ENCODE measurements at places on chromosomes 2 and 18.
A peak's percentile ranks its signal among the peaks of the same experiment; 100 is the strongest.

GRCh38 chr2:106839849-106840595 lies 45.9 kb downstream of the ST6GAL2 start:
- peak; percentile 23 for DNase-seq

DNA sequence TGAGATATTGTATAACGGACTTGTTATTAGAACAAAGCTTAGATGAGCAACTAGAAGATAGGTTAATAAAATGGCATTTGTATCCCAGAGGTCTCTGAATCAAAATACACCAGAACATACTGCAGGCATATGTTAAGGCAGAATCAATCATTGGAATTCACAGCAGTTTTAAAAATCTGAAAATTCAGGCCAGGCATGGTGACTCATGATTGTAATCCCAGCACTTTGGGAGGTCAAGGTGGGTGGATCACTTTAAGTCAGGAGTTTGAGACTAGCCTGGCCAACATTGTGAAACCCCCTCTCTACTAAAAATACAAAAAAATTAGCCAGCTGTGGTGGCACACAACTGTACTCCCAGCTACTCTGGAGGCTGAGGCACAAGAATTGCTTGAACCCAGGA lies 405.2 kb downstream of the ZEB2 start:
- DNase-seq: no peak

GRCh38 chr18:27349284-27349882 lies 164.3 kb upstream of the CHST9 start:
- DNase-seq: no peak

DNA sequence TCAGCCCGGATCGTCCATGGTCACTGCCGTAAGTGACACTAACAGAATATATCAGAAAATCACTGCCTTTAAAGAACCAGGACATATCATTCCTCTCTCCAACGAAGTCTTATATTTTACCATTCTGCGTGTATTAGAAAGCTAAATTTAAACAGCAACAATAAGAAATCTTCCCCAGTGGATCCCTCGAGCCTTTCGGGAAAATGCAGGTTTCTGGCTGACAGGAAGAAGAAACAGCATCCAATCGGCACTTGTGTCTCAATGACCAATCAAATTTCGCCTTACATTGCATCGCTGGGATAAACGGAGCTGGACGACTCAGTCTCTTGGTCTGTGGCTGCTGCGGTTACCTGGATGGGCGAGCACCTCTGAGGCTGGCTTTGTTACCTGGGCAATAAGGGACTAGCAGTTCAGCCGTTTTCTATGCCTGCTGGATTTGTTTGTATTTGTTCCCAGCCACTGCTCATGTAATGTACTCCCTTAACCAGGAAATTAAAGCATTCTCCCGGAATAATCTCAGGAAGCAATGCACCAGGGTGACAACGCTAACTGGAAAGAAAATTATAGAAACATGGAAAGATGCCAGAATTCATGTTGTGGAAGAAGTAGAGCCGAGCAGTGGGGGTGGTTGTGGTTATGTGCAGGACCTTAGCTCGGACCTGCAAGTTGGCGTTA lies at the start of gene DUSP19:
TSS of gene DUSP19 (plus strand) at position 284 of the 675 bp plus-strand sequence. CDS start at position 471, 187 bp downstream.
- peak; percentile 80 for DNase-seq

- DNase-seq: no peak
Observed at GRCh38 chr2:217035967-217036366, 176.1 kb upstream of the TNP1 start.

GRCh38 chr2:8252997-8253694 lies 428.7 kb upstream of the ID2 start:
- no peak for DNase-seq

GRCh38 chr2:45433363-45433762 lies 177.7 kb downstream of the SRBD1 start:
- DNase-seq: no peak

- DNase-seq: no peak
Observed at GRCh38 chr18:45775241-45775676, 50.2 kb upstream of the SIGLEC15 start.

DNA sequence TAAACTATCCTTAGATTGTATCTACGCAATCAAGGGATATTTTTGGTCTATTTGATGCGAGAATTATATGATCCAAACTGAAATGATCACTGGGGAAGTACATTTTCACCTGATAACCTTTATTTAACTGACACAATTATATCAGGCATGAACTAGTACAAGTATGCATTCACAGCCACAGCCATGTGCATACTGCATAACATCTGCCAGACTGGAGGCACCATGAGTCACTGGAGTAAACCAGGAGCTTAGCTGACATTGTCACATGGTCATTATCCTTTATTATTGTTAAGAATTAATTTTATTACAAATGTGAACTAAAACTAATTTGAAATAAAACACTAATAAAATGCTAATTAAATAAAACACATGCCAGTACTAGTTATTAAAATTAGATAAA lies 1127.1 kb downstream of the DPP10 start:
- DNase-seq: no peak

DNA sequence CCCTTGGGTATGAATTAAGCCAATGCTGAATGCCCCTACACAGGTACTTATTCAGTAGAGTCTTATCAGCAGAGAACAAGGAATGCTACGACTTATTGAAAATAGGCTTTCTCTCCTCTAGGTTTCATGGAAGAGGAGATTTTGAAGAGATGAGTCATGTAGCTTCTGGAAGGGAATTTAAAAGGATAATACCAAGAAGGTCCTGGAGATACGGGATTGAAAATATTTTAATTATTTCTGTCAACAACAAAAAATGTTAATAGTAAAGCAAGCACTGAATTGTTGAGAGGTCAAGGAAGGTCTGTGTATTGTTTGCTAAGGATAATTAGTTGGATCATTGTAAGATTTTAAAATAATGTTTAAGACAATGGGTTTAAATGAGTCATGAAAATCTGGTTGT lies 293.0 kb upstream of the SPHKAP start:
- DNase-seq: no peak

- DNase-seq: no peak
Observed at GRCh38 chr2:69405306-69405705, 18.3 kb upstream of the GFPT1 start.

DNA sequence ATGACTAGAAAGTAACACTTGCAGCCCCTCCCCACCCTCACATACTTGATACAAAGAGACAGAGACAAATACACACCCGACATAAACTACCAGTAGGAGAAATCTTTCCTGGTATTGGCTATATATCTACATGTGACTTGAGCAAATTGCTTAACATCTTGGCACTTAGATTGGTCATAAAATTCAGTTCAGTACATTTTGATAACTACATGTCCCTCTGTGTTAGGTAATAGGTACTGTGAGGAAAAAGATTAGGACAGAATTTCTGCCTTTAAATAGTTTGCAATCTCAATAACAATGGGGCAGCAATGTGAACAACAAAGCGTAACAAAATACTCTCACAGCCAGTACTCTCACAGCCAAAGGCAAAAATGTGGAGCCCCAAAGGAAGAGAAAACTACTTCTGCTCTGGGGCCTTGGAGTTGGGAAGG lies 670.0 kb upstream of the ACVR2A start:
- no peak for DNase-seq

- no peak for DNase-seq
Observed at GRCh38 chr2:61114147-61114546, 47.8 kb upstream of the C2orf74 start.

DNA sequence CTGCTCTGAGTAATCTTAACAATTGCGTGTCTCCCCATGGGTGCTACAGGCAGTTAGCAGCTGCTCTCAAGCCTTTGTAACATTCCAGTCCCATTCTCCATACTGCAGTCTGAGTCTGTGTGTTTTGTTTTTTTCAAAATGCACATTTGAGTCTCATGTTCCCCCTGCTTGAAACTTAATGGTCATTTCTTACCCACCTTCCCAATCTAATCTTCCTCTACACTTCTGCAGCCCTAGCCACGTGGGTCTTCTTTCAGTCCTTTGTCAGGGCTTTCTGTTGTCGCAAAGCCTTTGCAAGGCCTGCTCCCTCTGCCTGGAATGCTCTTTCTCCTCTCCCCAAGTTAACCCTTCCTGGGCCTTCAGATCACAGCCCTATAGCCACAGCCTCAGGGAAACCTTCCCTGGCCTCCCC lies 24.5 kb downstream of the ELAC1 start:
- no peak for DNase-seq

DNA sequence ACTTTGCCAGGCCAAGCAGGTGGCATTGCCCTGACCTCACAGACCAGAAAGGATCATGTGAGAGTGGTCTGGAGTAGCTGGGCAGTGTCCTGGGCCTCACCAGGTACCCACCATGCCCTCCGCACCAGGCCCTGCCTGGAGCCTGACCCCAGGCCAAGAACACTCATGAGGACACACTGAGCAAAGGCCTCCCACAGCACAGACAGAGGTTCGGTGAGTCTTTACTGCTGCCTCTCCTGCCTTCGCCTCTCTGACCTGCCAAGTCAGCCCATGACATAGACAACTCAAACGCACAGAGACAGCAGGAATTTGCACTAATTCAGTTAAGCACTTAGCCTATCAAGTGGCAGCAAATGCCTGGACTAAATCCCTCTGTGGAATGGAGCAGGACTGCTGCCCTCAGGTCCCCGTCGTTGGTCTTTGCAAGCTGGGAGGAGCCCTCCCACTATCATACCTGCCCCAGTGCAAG lies 62.5 kb downstream of the RHOB start:
- DNase-seq: no peak

- DNase-seq: no peak
Observed at GRCh38 chr18:210075-210474, 51.7 kb downstream of the USP14 start.

GRCh38 chr18:62280786-62281185 lies 44.3 kb upstream of the TNFRSF11A start:
- no peak for DNase-seq

DNA sequence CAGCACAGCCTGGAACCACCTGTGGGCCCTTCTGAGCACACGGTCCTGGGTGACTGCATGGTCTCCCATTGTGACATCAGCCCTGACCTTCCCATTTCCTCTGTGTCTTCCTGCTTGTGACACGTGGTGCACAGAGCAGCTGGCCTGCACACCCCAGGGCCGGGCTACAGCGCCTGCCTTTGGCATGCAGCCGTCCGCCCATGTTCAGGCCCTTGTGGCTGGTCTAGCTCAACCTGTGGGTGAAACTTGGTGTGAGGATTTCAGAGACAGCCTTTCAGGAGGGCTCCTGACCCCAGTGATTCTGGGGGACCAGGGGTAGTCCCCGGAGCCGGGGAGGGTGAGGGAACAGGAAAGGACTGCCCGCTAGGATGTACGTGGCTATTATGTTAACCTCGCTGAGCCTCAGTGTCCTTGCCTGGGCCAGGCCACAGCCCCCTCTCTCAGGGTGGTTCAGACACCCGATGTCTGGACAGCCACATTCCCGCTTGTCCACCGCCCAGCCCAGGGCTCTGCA lies 284.8 kb upstream of the HS6ST1 start:
- peak; percentile 24 for DNase-seq

- no peak for DNase-seq
Observed at GRCh38 chr2:24971286-24971535, 544 bp downstream of the DNAJC27 start.

DNA sequence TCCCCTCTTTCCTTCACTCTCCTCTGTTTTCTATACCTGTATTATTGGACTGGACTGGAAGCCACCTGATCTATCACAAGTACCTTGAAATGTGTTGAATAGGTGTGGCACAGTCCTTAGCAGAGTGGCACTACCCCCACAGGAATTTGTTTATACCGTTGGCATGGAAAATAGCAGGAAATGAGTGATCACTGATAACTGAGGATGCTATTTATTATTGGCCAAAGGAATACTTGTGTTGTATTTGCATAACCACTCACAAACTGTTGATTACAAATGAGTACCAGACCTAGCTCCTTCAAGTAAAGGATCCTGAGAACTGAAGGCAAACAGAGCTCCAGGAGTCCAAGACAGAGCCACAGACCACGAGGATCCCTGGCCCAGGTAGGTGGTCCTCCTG lies at the start of gene IL37:
TSS of gene IL37 (plus strand) at position 301 of the 400 bp plus-strand sequence. CDS start 1,848 bp downstream, outside the sequence.
- no peak for DNase-seq

DNA sequence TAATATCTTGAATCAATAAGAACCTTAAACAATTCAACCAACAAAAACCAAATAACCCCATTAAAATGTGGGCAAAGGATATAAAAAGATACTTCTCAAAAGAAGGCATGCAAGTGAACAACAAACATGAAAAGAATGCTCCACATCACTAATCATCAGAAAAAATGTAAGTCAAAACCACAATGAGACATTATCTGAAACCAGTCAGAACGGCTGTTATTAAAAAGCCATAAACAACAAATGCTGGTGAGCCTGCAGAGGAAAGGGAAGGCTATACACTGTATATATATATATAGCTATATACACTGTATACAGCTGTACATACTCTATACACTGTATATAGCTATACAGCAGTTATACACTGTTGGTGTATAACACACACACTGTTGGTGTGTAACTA lies 47.8 kb upstream of the GALNT13 start:
- DNase-seq: no peak

DNA sequence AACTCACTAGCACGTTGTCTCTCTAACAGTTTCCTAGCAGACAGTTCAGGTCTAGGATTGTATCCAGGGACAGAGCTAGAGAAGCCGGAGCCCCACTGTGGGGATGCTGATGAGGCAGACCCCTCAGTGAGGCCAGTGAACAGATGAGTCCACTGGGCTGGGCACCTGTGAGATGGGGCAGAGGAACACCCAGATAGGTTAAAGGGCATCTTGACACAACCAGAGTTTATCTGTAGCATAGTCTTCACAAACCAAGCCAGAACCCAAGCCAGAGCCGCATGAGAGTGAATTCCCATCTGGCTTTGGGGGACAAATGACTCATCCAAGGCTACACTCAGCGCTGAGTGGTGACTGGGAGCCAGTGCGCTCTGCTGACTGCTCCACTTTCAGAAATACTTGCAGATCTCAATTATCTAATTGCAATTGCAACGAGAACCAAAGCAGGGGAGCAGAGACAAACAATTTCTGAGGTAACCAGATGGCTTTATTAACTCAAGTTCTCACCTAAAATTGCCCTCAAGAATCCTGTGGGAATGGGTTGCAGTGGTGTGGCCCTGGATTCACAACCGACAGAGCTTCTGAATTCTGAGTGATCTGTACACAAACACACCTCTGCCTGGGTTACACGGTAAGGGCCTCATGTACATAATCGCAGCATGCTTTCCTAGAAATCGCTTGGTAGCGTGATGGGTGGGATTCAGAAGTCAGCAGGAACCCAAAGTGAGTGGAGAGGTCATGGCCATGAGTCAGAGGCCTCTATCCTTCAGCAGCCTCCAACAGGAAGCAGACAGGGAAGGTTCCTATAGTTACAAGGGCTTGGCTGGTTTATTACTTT lies 48.7 kb upstream of the MSH2 start:
- no peak for DNase-seq

DNA sequence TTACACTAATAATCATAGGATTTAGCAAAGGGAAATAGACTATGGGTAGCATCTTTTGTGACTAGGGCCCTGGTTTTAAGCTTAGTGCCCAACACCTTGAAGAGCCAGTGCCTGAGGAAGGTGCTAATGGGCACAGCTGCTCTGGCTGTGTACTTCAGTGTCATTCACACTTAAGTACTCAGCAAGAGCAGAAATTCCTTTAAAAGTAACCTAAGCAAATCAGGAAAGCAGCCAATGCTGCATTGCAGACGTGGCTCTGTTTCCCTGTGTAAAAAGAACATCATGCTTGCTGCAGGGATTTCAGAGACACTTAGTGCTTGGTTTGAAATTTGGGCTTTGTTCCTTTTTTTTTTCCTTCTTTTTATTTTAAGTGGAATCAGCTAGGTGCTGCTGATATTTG lies 505.4 kb downstream of the SUCLG1 start:
- DNase-seq: no peak

All from SJCRH30 (cell line).